ENCODE measurements at places on chromosomes 2 and 18. TPM values are rescaled to one million over a fixed set of nuclear protein-coding genes. Genes with fewer than 3 reads are reported as not detected.

DNA sequence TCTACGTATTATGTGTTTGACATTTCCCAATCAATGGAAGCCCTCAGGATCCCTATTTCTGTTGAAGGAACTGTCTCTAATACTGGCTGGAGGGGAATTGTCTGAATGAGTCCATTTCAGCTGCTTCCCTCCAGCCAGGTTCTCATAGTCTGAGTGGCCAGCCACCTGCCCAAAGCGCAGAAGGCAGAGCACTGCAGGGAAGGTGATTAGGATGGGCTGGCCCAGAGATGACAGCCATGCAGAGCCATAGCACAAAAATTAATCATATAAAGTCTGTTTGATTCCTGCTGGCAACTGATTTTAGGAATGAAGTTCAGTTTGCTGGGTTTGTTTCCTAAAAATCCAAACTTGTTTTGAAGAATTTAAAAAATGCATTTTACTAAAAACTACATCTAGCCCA lies 327.1 kb downstream of the ETAA1 start:
- no peaks in the 10 kb centered on the region for H3K36me3 ChIP-seq
- no peaks in the 10 kb centered on the region for H3K4me1 ChIP-seq
- H3K4me3 ChIP-seq, result no peak overlapping the region
- no peak for DNase-seq
- no peaks in the 10 kb centered on the region for H3K27me3 ChIP-seq
- H3K27ac ChIP-seq, result no peak overlapping the region

- H3K4me1 ChIP-seq, result no peaks in the 10 kb centered on the region
- no peak overlapping the region for H3K4me3 ChIP-seq
- DNase-seq, result no peak
- H3K27ac ChIP-seq, result no peak overlapping the region
- H3K36me3 ChIP-seq, result no peaks in the 10 kb centered on the region
- no peaks in the 10 kb centered on the region for H3K27me3 ChIP-seq
Measured at GRCh38 chr2:239086325-239087020, 238.6 kb downstream of the TWIST2 start.

DNA sequence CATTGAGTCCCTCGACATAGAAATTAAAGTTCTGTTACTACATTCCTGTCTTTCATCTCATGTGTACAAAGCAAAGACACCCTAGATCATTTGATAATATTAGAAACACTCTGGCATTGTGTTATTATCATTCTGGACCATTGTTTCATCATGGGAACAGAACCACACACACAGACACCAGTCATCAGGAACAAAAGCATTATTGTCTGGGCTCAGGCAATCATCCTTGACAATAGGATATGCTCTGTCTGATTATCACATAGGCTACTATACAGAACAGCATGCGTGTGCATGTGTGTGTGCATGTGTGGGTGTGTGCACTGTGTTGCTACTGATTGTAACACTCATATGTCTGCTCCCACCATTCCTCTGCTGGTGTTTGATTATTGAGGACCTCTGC lies 242.5 kb downstream of the SH3BP4 start:
- no peak overlapping the region for H3K27ac ChIP-seq
- DNase-seq, result no peak
- no peak overlapping the region for H3K4me3 ChIP-seq
- no peaks in the 10 kb centered on the region for H3K27me3 ChIP-seq

DNA sequence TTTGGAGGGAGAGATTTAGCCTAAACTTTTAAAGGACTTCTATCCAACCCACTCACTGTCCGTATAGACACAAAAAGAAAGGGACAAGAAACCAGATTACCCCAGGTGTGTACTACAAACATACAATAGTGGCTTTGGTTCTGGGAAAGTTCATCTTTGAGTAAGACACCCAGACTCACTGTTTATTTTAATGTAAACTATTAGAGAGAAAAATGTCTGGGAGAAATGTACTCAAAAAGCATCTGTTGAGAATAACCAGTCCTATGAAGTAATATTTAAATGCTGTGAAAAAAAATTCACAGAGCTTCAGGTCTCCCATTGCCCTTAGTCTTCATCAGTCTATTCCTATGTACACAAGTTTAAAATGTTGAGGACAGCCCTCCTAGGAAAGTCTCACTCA lies 107.5 kb downstream of the SLC8A1 start:
- no peak overlapping the region for H3K27ac ChIP-seq
- H3K4me3 ChIP-seq, result no peak overlapping the region
- no peaks in the 10 kb centered on the region for H3K4me1 ChIP-seq
- no peaks in the 10 kb centered on the region for H3K27me3 ChIP-seq

GRCh38 chr2:80638783-80639182 lies 334.2 kb upstream of the LRRTM1 start:
- H3K4me1 ChIP-seq, result no peaks in the 10 kb centered on the region
- no peak for DNase-seq
- no peaks in the 10 kb centered on the region for H3K36me3 ChIP-seq
- no peak overlapping the region for H3K27ac ChIP-seq
- H3K4me3 ChIP-seq, result no peak overlapping the region

The SPATA3 gene
- total RNA-seq, result not detected

DNA sequence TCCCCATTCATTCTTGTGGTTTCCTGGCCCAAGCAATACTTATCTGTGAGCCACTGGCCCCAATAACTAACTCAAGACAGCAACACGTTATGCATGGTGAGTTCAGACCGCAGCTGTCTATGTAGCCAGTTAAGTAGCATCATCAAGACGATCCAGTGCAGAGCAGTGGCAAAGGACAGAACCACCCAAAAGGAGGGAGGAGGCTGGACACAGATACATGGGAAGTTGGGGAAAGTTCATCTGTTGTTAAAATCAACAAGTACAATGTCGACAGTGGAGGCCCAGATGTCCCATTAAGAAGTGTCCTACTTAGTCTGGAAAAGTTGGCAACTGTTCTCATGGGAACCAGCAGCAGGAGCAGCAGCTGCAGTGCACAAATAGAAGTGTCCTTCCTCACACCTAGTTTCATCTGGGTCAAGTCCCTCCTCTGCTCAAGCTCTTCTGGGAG lies 106.9 kb upstream of the THOC1 start:
- no peaks in the 10 kb centered on the region for H3K4me1 ChIP-seq
- no peaks in the 10 kb centered on the region for H3K36me3 ChIP-seq
- DNase-seq, result no peak
- H3K4me3 ChIP-seq, result no peak overlapping the region
- H3K27me3 ChIP-seq, result peaks cover 5% of the 10 kb centered on the region
- H3K27ac ChIP-seq, result no peak overlapping the region

The PREPL gene
- total RNA-seq, result 21.0 TPM

The CD207 gene
- total RNA-seq, result not detected
